NCI-H1105 (cell line): ENCODE measurements at places on chromosomes 16 and 17.

- DNase-seq: no peak
These were observed 55.1 kb downstream of the SRCIN1 start for GRCh38 chr17:38550661-38551060.

DNA sequence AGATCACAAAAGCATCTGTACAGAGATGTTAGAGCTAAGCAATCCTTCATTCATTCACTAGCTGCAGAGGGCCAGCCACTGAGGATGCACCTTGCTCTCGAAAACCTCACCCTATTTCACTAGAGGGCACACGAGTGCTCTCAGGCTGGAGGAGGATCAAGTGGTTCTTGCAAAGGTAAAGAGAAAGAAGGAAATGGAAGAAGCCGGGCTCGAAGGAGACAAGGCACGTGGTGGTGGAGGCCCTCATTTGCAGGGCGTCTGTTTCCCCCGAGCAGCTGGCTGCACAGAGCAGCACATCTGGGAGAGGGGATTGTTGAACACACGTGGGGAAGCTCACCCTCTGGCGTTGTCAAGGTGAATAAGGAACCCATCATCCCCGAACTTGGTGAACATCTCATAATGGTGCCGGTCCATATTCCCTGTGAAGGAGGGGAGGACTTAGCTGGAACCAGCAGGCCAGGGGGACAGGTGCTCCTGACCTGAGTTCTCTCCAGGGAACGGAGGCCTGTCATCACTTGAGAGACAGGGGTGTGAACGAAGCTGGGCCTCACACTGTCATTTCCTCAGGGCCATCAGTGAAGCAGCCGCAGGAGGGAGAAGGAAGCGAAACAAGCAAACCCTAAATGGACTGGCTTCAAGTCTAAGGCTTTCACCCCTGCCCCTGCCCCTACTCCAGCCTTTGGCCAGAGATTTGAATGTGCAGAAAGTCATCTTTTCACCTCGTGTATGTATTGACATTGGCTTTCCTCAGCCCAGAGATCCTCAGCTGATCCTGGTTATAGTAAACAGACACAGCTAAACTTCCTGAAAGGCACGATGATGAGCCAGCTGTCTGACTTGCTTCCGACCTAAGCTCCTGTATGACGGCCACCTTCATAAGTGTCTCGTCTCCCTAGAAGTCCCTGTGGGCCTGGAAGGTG is 27.6 kb downstream of the PRKAR1A start:
- DNase-seq: no peak

DNA sequence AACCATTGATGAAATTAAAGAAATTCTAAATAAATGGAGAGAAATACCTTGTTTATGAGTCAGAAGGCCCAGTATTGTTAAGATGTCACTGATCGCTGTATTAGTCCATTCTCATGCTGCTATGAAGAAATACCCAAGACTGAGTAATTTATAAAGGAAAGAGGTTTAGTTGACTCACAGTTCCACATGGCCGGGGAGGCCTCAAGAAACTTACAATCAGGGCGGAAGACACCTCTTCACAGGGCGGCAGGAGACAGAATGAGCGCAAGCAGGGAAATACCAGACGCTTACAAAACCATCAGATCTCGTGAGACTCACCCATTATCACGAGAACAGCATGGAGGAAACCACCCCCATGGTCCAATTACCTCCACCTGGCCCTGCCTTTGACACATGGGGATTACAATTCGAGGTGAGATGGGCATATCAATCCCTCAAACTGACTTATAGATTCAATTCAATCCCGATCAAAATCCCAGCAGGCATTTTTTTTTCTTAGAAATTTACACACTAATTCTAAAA is 157.2 kb downstream of the ENGASE start:
- DNase-seq: no peak

DNA sequence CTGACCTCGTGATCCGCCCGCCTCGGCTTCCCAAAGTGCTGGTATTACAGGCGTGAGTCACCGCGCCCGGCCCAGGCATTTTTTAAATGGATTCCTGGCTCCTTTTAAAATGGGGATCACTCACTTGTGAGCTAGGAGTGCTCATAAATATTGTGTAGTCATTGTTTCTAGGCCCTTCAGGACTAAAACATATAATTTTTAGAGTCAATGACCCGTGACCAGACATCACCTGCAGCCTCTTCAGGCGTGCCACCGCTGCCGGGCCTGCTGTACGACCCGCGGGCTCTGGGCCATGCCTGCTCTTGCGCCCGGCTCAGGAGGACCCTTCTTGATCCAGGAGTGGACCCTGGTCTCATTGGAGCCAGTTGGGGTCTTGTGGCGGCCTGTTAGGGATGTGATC is 30.8 kb downstream of the EFCAB5 start:
- peak; percentile 85 for DNase-seq

DNA sequence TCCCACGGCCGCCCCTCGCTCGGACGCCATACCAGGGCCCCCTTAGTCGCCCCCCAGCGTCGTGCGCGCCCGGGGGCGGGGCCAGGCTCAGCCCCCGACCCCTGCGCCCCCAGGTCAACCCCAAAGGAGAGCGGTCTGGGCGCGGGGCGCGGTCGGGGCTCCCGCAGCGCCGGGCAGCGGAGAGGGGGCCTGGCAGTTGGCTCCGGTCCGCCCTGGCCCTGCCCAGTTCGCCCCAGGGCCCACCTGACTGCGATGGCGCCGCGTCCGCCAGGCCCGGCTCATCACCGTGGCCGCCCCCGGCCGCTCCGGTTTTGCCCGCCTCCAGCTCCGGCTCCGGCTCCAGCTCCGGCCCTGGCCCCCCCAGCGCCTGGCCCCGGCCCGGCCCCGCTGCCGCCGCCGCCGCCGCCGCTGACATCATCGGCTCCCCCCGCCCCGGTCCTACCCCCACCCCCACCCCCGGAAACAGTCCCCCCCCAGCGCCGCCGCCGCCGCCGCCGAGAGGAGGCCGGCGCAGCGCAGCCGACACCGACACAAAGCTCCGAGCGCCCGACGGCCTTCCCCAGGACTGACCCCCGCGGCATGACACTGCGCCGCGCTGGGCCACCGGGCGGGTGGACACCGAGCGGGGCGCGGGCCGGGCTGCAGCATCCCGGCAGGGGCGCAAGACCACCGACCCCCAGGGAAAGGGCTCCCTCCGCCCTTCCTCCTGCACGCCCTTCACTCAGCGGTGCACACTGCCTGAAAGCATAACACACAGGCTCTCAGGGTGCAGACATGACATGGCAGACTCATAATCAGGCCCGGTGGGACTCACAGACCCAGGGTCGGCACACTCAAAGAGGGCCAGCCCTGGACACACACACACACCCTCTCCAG is at the start of gene ZBTB4:
Gene ZBTB4, minus strand, starts transcription at position 419 of the 876 bp plus-strand sequence. CDS start 12,830 bp downstream, outside the sequence.
- peak; percentile 44 for DNase-seq

DNA sequence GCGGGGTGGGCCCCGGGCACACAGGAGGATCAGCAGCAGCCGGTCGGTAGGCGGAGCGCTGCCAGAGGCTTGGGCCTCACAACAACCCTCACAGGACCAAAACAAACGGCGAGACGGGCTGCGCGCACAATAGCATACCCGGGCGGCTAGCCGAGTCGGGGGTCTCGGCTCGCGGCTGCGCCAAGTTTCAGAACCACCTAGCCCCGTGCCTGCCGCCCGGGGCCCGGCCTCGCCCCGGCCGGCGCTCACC is 732 bp downstream of the ULK2 start:
- DNase-seq: peak; percentile 45

DNA sequence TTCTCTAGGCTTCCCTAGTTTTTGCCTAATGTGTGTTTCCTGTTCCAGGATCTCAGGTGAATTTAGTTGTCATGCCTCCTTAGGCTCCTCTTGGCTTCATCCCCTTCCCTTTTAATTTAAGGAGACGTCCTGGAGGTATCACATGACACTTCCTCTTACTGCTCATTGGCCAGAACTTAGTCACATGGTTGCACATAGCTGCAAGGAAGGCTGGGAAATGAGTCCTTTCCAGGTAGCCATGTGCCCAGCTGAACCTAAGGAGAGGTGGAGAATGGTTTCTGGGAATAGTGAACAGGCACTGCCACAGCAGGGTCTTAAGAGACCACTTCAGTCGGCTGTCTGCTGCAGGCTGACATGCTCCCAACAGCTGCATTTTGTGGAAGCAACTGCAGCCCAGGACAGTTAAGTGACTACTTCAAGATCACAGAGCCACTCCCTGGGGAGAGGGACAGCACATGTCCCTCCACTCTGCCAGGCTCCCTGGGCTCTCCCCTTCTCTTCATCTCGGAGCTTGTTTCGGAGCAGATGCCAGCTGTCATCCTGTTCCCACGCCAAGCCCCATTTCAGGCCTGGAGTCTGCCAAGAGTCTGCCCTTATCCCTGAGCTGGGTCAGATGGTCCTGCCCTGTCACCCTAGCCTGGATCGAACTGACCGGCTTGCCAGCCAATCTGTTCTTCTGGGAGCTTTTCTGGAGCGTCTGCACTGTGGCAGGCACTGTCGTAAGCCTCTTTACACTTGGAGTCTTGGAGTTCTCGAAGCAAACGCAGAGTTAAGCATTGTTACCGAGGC is 81.4 kb upstream of the FOXF1 start:
- no peak for DNase-seq

GRCh38 chr17:72878975-72879660 is 213.4 kb downstream of the SLC39A11 start:
- DNase-seq: no peak

GRCh38 chr16:73000020-73000906 is 47.7 kb downstream of the ZFHX3 start:
- no peak for DNase-seq

- peak; percentile 71 for DNase-seq
These were observed 612 bp downstream of the CISD3 start for GRCh38 chr17:38730526-38731379.

- no peak for DNase-seq
These were observed 3.9 kb upstream of the CCDC57 start for GRCh38 chr17:82216301-82217119.

DNA sequence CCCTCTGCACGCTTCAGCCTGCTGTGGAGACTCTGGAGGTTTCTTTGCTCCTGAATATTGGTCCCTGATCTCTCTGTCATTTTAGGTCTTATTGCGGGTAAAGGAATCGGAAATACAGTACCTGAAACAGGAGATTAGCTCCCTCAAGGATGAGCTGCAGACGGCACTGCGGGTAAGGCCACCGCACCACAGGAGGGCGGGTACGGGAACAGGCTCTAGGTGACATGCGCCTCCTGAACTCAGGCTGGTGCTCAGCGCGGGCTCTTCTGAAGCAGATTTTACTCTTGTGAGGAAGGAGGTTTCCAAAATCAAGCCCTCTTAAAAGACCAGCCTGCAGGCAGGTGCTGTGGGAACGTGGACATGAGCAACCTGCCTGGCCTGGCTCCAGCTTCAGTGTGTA is 29.8 kb downstream of the PLD6 start:
- no peak for DNase-seq

DNA sequence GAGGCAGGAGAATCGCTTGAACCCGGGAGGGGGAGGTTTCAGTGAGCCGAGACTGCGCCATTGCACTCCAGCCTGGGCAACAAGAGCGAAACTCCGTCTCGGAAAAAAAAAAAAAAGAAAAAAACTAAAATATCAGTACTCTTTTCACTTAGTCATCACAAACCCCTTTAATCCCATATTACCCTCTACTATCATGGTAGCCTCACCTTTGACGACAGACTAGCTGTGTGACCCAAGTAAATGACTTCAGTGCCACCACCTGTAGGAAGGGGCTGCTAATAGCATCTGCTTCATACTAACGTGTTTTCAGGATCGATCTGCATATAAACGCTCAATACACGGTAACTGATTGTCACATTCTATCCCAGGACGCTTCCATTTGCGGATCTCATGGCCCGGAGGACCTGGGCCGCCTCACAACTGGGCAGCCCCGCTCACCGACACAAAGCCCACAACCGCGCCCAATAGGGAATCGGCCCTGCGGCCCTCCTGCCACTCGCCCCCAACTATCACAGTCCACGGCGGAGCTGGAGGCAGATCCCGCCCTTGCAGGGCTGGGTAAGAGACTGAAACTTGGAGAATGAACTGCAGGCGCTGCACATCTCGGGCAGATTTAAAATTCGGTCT is 1.1 kb upstream of the ZNF263 start:
- peak; percentile 37 for DNase-seq

- DNase-seq: no peak
These were observed 117.3 kb downstream of the ADCY9 start for GRCh38 chr16:3998793-3999478.

- DNase-seq: no peak
These were observed 50.0 kb downstream of the BEAN1 start for GRCh38 chr16:66477028-66477515.

- DNase-seq: no peak
These were observed at the start of gene CACNA1H for GRCh38 chr16:1152651-1153259. Gene CACNA1H (plus strand): TSS chr16:1153106. CDS start chr16:1153738, 632 bp downstream.

DNA sequence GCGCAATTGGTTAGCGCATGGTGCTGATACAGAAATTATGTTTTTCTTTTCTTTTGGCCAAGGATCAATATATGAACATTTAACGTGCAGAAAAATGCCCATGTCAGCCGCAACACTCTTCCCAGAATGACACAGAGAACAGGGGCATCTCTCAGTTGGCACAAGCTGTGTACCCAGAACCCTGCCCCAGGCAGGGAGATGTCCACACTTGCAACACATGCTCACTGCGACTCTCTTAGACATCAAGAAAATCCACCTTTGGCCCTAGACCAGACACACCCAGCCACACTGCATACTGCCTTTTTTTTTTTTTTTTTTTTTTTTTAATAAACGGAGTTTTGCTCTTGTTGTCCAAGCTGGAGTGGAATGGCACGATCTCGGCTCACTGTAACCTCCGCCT is 17.0 kb downstream of the PITPNA start:
- DNase-seq: no peak

GRCh38 chr16:85448557-85449190 is 164.4 kb upstream of the GSE1 start:
- DNase-seq: peak; percentile 85

GRCh38 chr16:81946206-81946605 is 65.1 kb downstream of the SDR42E1 start:
- no peak for DNase-seq

DNA sequence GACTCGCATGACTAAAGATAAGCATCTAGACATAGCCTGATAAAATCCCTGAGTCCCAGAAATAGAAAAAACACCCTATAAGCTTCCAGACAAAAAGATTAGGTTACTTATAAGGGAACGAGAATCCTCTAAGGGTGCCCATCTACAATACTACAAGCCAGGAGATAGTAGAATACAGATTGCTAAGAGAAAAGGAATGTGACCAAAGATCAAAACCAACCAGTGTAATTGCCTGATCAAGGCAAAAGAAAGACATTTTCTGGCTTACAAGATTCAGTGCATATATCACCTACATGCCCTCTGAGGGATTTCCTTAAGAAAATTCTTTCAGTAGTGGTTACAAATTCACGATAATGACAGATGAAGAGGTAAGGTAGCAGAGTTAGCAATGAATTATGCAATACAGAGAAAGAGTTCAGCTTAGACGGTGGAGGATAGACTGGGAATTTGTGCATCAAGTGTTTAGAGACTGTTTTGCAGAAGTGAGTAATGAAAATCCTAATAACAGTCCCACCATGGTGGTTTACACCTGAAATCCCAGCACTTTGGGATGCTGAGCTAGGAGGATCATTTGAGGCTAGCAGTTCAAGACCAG is 35.0 kb downstream of the BCL7C start:
- no peak for DNase-seq

- no peak for DNase-seq
These were observed 590 bp downstream of the TMEM219 start for GRCh38 chr16:29962344-29962994.

- DNase-seq: no peak
These were observed 70.0 kb downstream of the ADCY9 start for GRCh38 chr16:4046221-4046620.
